Stimulated activated CD4-positive, alpha-beta T cell treated with anti-CD3 and anti-CD28 coated beads, TNF-alpha, amount 100 ng/mL, for 4 hours (primary cell): ENCODE measurements at places on chromosomes 5 and 9.

DNA sequence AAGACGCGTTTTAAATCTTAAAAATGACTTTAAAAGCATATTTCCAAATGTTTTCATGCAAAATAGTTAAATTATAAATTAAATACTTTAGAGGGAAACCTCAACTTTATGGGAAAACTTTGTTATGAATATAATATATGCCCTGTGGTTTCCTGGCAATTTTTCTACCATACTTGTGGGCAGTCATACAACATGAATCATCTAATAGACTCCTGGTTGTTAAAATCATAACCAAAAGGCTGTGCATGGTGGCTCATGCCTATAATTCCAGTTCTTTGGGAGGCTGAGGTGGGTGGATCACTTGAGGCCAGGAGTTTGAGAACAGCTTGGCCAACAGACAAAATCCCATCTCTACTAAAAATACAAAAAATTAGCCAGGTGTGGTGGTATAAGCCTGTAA lies 18.2 kb downstream of the ATP10B start:
- no peak for DNase-seq

GRCh38 chr5:83686251-83686650 lies 34.4 kb downstream of the HAPLN1 start:
- DNase-seq: no peak

- no peak for DNase-seq
Observed at GRCh38 chr9:36127652-36128244, 8.8 kb upstream of the GLIPR2 start.

- DNase-seq: no peak
Observed at GRCh38 chr5:111685969-111686368, 71.0 kb downstream of the NREP start.

- no peak for DNase-seq
Observed at GRCh38 chr5:90000351-90000750, 409.2 kb downstream of the CETN3 start.
